Activated CD4-positive, alpha-beta T cell treated with anti-CD3 and anti-CD28 coated beads, Interleukin-2, amount 10 ng/mL, durations not matched to agents 7 days and 5 days (primary cell): ENCODE measurements at places on chromosomes 12 and 14.

- DNase-seq: no peak
Observed at GRCh38 chr14:61433169-61433568, 111.8 kb downstream of the PRKCH start.

DNA sequence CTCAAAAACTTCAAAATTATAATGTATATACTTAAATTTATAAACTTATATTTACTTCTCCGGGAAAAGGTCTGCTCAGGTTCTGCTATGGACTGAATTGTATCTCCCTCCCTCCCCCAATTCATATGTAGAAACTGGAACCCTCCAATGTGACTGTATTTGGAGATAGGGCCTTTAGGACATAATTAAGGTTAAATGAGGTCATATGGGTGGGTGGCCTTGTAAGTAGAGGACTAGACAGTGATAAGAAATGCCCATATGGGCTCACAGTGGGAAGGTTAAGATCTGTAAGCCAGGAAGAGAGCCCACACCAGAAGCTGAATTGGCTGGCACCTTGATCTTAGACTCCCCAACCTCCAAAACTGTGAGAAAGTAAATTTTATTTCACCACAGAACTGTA lies 84.5 kb downstream of the TAOK3 start:
- no peak for DNase-seq

DNA sequence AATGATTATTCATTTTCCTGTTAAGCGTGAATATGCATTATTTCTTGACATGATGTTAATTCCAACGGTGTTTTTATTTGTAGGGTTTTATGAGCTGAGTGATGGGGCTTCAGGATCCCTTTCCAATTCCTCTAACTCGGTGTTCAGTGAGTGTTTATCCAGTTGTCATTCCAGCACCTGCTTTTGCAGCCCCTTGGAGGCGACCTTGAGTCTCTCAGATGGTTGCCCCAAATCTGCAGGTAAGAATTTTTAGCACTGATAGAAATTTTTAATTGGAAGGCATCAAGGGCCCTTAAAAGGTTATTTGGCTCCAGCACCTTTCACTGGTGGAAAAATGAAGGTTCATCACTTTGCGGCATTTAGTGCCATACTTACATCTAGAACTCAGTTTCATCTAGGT lies 3.7 kb downstream of the DACT1 start:
- no peak for DNase-seq

GRCh38 chr12:120688527-120689071 lies 1.6 kb downstream of the MLEC start:
- DNase-seq: peak; percentile 14

DNA sequence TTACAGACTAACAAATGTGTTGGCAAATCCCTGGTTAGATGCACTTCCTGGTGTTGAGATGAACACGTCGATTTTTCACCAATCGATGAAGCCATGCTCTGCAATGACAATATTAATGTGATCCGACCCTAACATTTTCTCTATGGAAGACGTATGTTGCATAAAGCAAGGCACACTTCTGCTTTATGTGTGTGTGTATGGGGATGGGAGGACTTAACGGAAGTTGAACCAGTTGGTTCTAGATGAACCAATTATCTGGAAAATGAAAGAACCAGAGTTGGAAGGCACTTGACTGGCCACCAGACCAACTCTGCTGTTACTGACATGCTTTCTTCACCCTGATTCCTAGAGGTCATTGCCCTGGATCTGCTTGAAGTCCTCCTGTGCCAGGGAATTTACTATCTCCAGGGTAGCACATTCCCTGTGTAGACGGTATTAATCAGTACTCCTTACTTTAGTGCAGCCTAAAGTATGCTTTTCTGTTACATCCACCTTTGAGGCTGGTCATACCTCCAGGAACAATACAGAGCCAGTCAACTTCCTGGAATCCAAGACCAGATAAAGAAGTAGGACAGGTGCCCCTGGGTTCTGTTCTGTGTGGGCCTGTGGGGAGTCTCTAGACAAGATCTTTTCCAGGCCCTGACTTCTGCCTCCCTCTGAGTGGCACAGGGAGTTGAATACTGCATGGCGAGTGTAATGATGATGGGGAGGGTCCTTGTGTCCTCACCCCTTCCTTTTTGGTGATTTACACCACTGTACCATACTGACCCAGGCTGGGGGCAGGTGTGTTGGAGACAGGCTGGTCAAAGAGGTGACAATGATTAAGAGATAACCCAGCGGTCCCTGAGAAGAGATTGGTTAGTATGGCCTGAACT lies 4.1 kb downstream of the SDR39U1 start:
- no peak for DNase-seq

- DNase-seq: no peak
Observed at GRCh38 chr14:37195327-37195726, 2.4 kb upstream of the MIPOL1 start.

- no peak for DNase-seq
Observed at GRCh38 chr12:54879150-54879549, 24.8 kb downstream of the MUCL1 start.

- no peak for DNase-seq
Observed at GRCh38 chr14:34837801-34838322, 37.3 kb downstream of the BAZ1A start.
